Spleen (tissue), 13 donors: ENCODE measurements at places on chromosomes 1 and 21.

DNA sequence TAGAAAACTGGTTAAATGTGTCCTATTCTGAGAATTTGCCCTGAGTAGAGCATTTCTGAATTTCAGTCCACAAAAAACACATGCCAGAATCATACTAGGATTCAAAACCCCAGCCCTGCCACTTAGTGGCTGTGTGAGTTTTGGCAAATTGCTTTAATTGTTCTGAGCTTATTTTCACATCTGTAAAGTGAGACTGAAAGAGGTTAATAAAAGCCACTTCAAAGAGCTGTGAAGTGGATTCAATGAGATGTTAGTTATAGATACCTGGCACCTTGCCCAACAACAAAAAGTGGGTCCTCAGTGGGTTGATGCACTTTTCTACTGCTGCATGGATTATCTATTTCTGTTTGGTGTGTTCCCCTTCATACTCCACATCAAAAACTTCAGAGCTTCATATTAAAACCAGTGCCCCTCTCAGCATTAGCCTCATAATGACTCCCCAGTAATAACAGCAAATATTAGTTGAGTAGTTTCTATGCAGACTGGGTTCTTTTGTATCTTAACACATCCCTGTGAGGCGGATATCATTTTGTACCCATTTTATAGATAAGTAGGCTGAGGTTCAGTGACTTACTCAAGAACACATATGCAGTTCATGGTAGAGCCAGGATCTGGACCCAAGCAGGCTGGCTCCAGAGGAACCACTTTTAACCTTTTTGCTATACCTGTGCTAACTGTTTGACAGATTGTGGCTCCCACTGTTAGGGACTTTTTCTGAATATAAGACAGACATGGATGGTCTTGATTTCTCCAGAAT is 14.2 kb upstream of the ADORA3 start:
- no peak for DNase-seq

DNA sequence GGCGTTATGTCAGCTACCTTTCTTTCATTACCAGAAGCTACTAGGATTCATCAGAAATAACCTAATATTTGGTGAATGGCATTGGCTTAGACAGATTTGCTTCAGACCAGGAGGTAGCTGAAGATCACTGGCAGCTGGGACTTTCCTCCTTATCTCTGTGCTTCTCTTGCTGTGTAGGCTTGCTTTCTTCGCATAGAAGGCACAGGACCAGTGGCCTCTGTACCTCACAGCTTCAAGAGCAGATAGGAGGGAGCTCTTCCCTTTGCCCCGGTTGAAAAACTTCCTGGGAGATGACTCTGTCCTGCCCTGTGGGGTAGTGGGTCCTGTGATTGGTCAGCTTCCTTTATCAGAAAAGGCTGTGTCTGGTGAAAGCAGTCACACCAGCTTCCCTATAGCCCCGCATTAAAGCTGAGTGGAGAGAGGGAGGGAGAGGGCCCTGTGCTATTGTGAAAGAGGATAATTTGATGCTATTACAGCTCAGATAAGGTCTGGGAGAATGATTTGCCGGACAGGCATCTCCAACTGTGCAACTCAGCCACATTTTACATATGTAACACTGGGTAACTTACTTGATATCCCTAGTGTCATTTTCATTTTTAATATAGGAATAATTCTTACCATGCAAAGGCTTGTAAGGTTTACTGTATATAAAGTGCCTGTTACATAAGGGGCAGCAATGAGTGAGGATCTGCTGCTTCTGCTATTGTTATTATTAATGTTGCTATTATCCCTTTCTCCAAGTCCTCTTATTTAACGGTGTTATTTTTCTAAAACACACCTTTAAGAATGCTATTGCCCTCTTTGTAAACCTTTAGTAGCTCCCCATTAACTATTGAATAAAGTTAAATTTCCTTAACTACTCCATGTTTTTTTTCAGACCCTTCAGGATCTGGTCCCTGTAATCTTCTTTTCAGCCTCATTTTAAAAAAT is 31.6 kb downstream of the OSBPL9 start:
- DNase-seq = no peak

- no peak for DNase-seq
Observed at GRCh38 chr1:187928288-187928687, 1099.5 kb downstream of the PLA2G4A start.

DNA sequence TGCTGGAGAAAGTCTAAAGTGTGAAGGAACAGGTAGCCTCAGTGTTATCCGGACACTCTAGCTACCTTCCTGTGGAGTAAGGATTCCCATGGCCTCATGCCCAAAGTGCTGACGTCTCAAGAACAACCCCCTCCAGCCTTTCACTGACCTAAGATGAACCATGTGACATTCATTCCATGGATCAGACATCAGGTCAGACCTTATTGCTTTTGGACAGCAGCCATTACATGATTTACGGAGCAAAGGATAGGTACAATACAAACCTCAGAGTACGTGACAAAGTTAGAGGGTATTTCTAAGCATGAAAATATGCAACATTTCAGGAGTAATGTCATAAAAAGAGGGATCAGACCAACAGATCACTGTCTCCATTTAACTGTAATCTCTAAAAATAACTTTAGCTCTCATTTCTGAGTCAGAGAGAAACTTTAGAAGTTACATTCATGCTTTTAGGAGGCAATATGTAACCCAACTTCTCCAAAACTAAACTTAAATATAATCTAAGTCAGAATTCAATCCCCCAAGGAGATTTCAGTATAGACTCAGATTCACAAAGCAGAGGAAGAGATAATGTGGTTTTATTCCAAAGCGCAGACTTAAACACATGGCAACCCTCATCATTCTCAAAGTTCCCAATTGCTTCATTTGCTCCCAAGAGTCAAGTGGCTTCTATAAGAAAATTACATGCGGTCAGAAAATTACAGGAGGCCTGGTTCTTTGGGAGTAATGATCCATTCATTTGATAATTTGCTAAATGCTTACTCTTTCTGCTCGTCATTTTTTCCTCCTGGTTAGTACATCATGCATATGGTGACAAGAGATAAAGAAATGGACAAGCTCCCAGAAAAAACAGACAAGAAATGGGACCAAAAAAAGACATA is 280.4 kb downstream of the SETD4 start:
- DNase-seq = no peak
